T-helper 17 cell (primary cell): ENCODE measurements at places on chromosomes 1 and 21. TPM values are rescaled to one million over a fixed set of nuclear protein-coding genes. Genes with fewer than 3 reads are reported as not detected.
A peak's percentile ranks its signal among the peaks of the same experiment; 100 is the strongest.

DNA sequence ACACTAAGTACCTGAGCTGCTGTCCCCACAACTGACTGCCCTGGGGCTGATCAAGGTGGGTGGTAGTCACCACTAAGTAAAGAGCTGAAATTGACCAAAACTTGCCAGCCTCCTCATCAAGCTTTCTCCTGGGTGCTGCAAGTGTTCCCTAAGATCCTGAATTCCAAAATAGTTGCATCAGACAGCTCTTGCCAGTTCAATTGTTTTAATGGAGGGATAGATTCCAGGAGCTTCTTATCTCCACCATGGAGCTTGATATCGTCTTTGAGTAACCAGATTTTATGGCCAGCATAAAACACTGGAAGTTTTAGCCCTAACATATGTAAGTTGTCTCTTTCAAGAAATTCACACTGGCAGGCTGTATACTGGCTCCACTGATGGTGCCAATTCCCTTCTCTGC is 90.3 kb downstream of the NID1 start:
- H3K4me1 ChIP-seq = peaks cover 15% of the 10 kb centered on the region
- no peak overlapping the region for H3K4me3 ChIP-seq
- no peaks in the 10 kb centered on the region for H3K36me3 ChIP-seq
- H3K27ac ChIP-seq = no peak overlapping the region
- no peak for DNase-seq

RASAL2 gene
- 0.07 TPM for total RNA-seq

SWT1 gene
- 7.5 TPM for total RNA-seq

SHE gene
- total RNA-seq = 0.13 TPM

C1orf198 gene
- total RNA-seq = 3.7 TPM

RAP1GAP gene
- 0.42 TPM for total RNA-seq

GRCh38 chr1:221923929-221924598 is 182.2 kb upstream of the DUSP10 start:
- H3K27me3 ChIP-seq = no peaks in the 10 kb centered on the region
- no peak overlapping the region for H3K4me3 ChIP-seq
- peak overlapping the region; percentile 46 for H3K27ac ChIP-seq
- no peak for DNase-seq
- H3K36me3 ChIP-seq = no peaks in the 10 kb centered on the region

GRCh38 chr1:231862611-231863010 is 236.0 kb downstream of the DISC1 start:
- no peak overlapping the region for H3K4me3 ChIP-seq
- no peaks in the 10 kb centered on the region for H3K36me3 ChIP-seq
- H3K4me1 ChIP-seq = peaks cover 26% of the 10 kb centered on the region
- no peak for DNase-seq
- no peaks in the 10 kb centered on the region for H3K27me3 ChIP-seq

B3GALT6 gene
- 8.4 TPM for total RNA-seq

DNA sequence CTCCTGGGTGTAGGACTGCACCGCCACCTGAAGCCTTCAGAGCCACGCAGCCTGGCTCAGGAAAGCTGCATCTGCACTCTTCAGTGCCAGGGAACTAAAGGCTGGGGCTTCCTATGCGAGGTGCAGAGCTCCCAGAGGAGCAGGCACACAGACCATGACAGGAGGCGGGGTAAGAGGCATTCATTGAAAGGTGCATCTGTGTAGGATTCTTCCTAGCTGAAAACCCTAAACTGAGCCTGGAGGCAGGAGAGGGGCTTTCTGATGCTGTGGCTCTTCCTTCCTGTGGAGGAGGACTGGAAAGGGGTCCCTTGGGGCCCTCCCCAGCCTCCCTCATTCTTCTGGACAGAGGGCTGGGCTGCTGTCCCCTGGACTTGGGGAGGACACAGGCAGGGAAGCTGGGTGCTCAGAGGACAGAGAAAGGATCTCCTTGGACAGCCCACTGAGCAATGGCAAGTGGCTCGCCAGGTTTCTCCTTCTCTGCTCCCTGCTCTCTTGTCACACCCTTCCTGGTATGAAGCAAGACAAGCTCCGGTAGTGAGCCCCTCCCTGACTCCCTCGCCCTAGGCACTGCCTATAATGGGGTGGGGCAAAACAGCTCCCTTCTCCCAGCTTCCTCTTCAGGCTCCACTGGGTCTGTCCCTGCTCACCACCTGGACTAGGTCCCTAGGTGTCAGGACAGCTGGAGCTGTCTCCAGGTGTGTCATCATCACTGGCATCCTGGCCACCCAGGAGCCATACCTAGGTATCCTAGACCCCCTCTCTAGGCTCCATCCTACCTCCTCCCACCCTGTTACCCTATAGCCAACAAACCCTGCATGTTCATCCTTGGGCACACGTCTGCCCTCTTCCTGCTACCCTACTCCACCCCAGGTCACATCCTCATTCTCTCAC is 20.0 kb downstream of the S100A6 start:
- no peak for DNase-seq
- peak overlapping the region; percentile 83 for H3K27ac ChIP-seq
- H3K4me3 ChIP-seq = peak overlapping the region; percentile 57
- no peaks in the 10 kb centered on the region for H3K36me3 ChIP-seq
- H3K4me1 ChIP-seq = peaks cover 18% of the 10 kb centered on the region
- H3K27me3 ChIP-seq = no peaks in the 10 kb centered on the region

PROX1 gene
- total RNA-seq = not detected

DNA sequence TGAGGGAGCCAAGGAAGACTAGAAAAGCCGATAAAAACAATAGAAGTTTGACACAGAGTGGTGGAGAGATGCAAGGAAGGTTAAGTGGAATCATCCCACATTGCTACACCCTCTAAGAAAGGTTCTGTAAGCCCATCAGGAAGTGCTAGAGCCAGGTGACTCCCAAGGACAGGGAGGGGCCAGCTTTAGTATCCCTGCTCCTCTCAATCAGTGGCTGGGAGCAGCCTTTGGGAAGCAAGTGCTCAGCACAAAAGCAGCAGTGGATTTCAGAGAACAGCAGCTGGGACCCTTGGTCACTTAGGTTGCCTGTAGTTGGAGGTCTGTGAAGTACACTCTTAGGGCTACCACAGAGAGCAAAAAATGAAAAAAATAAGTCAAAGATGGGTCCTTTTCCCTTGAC is 42.5 kb downstream of the NME7 start:
- no peaks in the 10 kb centered on the region for H3K36me3 ChIP-seq
- no peak for DNase-seq
- no peak overlapping the region for H3K27ac ChIP-seq
- peaks cover 6% of the 10 kb centered on the region for H3K4me1 ChIP-seq
- no peak overlapping the region for H3K4me3 ChIP-seq

DNA sequence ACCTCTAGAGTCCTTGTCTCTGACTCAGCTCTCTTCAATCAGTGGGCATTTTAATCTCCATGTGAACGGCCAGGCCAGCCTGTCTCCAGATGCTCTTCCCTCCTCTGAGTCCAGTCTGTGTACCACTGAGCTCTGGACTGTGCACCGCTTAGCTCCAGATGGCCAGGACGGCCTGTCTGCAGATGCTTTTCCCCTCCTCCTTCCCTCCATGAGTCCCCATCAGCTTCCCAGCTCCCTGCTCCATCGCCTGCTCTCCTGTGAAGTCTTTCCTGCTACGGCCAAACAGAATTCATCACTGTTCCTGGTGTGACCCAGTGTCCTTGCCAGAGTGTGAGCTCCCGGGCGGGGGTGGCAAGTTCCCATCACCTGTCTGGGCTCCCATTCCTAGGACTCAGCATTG is 42.0 kb downstream of the STUM start:
- no peaks in the 10 kb centered on the region for H3K4me1 ChIP-seq
- no peak overlapping the region for H3K4me3 ChIP-seq
- DNase-seq = no peak
- H3K27me3 ChIP-seq = peaks cover 32% of the 10 kb centered on the region

TMEM52 gene
- total RNA-seq = 0.52 TPM

- no peak for DNase-seq
- H3K36me3 ChIP-seq = peaks cover 2% of the 10 kb centered on the region
- H3K4me1 ChIP-seq = peaks cover 15% of the 10 kb centered on the region
- peak overlapping the region; percentile 82 for H3K4me3 ChIP-seq
- H3K27ac ChIP-seq = no peak overlapping the region
Observed at GRCh38 chr1:208242941-208243526, 1.1 kb downstream of the PLXNA2 start.

EFNA1 gene
- total RNA-seq = 1.0 TPM

DNA sequence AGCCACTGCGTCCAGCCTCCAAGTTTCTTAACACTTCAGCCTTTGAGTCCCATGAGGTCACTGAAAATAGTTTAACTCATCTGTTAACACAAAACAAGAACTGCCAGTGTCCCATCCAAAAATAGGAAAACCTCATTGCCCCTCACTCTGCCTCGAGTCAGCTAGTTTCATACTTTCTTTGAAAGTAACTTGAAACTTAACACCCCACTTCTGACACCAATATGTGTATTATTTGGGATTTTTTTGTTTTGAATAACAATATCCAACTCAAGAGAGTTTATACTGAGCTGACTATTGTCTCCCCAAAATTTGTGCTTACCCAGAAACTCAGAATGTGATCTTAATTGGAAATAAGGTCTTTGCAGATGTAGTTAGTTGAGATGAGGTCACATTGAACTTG is 16.9 kb upstream of the PIK3CD start:
- peak overlapping the region; percentile 57 for H3K27ac ChIP-seq
- no peak for DNase-seq
- H3K4me1 ChIP-seq = peaks cover 38% of the 10 kb centered on the region
- no peak overlapping the region for H3K4me3 ChIP-seq
- H3K36me3 ChIP-seq = peaks cover 6% of the 10 kb centered on the region

DNA sequence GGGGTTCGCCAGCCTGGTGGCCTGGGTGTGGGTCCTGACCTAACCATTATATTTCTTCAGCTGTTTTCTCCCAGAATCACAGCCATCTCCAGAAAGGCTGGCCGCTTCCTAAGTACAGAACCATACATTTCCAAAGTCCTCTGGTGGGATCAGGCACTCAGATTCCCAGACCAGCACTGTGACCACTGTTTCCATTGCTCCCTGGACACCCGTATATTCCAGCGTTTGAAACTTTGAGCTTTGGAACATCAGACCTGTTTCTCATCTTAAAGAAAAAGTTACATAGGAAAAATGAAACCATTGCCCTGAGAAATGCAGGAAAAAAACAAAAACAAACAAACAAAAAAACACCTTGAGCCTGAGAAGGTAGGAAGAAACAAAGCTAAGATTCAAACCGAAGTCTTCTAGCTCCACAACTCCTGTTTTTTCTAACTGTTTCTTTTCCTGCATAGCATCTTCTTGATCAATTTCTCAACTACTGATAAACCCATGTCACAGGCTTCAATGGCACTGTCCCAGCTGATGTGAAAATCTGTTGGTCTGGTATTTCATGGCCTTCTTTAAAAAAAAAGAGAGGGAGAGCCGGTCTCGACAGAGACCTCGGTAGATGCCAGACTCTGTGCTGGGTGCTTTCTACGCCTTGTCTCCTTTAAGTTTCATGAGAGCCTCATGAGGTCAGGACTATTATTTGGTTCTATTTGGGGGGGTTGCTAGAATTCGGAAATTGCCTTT is 221.3 kb downstream of the TOMM20 start:
- H3K4me3 ChIP-seq = no peak overlapping the region
- no peak for DNase-seq
- peak overlapping the region; percentile 60 for H3K27ac ChIP-seq
- no peaks in the 10 kb centered on the region for H3K27me3 ChIP-seq

DNA sequence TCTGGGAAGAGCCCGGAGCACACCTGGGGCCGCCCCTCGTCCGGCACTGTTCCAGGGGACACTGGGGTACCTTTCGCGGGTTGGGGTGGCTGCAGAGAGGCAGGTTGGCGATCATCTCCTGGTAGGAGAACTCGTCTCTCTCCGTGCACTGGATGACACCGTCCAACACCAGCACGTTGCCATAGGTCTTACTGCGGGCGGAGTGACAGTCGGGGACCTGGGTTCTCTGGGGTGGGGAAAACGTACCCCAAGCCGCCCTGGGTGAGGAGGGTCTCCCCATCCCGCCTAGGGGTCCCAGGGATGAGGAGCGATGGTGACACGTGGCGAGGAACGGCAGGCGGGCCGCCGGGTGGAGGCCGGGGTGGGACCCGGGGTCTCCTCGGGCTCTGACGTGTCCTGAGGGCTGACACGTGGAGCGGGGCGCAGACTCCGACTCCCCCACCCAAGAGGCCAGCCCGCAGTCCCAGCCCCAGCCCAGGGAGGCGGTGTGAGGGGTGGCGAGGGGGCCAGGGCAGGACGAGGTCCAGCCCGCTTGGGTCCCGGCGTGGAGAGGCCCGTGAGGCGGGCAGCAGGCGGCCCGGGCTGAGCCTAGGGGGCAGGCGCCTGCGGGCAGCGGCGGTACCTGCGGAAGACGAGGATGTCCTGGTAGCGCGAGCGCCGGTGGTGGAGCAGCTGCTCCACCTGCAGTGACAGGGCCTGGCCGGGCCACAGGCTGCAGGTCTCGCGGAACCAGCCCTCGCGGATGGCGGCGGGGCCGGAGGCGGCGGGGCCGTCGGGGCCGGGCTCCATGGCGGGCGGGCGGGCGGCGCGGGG is 457 bp downstream of the SRM start:
- peaks cover 21% of the 10 kb centered on the region for H3K4me1 ChIP-seq
- no peaks in the 10 kb centered on the region for H3K36me3 ChIP-seq
- H3K27me3 ChIP-seq = no peaks in the 10 kb centered on the region
- no peak for DNase-seq
- peak overlapping the region; percentile 98 for H3K4me3 ChIP-seq

CHODL gene
- total RNA-seq = not detected

FMO2 gene
- not detected for total RNA-seq

DNA sequence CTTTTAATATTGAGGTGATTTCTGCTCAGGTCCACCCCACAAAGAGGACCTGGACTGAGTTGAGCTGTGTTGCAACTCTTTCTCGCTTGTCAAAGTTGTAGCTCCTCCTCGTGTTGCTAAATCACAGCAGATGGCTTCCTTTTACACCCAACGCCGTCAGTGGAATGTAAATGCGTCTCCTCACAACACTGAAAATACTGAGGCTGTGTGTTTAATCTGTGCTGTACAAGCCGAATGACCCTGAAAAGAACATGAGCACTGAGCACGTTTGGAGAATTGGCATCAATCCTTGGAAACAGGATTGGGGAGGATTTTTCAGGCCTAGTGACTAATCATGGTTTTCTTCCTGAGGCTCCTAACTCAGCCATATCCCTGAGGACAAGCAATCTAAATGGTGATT is 196.0 kb downstream of the CRB1 start:
- no peak overlapping the region for H3K27ac ChIP-seq
- peaks cover 2% of the 10 kb centered on the region for H3K4me1 ChIP-seq
- no peak for DNase-seq
- peaks cover 17% of the 10 kb centered on the region for H3K27me3 ChIP-seq
- H3K36me3 ChIP-seq = peaks cover 4% of the 10 kb centered on the region
- no peak overlapping the region for H3K4me3 ChIP-seq

CA6 gene
- not detected for total RNA-seq

DNA sequence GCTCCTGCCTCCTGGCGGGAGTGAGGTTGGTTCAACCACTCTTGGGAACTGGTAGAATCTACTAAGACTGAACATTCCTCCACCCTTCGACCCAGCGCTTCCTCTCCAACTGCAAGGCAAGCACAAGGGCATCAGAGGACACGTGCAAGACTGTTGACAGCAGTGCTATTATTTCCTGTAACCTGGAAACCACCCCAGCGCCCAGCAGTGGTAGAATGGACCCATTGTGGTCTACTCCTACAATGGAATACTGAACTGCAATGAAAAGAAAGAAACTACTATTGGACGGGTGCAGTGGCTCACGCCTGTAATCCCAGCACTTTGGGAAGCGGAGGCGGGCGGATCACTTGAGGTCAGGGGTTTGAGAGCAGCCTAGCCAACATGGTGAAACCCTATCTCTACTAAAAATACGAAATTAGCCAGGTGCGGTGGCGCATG is 33.0 kb upstream of the TARDBP start:
- H3K27me3 ChIP-seq = peaks cover 39% of the 10 kb centered on the region
- no peak for DNase-seq
- H3K4me3 ChIP-seq = no peak overlapping the region
